SK-N-SH treated with all-trans-retinoic acid at 6 μM for 48 hours (cell line): ENCODE measurements at places on chromosomes 4 and X.
A peak's percentile ranks its signal among the peaks of the same experiment; 100 is the strongest.

DNA sequence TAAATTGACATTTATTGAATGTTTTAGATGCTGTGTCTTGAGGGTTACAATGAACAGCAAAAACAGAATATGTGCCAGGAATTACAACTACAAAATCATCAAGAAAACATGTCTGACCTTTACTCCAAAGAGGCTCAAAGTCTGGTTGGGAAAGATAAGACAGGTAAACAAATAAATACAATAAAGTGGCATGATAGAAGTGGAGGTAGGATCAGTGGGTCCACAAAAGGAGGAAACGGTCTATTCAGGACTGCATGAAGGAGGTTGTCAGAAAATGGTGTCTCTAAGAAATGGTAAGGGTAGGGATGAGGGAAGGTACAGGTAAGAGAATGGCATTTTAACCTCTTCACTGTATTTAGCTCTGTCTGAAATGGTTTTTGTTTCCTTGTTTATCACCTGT is 3.8 kb downstream of the ARHGEF38 start:
- ATAC-seq, result no peak

- ATAC-seq, result no peak
Observed at GRCh38 chr4:26859762-26860156, 882 bp upstream of the STIM2 start.

DNA sequence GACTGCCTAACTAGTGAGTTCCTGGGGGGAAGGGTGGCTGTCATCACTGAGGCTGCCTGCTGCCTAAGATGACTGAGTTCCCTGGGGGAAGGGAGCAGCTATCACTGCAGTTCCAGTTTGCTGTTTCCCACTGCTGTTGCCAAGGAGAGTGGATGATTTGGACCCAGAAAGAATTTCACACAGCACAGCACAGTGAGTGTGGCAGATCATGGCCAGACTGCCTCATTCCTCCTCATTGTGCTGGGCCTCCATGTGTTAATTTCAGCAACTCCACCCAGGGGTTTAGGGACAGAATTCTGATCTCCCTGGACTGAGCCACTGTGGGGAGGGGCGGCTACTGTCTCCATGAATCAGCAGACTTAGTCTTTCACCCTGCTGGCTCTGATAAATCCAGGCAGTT is 125.0 kb downstream of the TEX13C start:
- ATAC-seq, result no peak

- ATAC-seq, result no peak
Observed at GRCh38 chr4:75101906-75102786, 169.2 kb downstream of the PARM1 start.

DNA sequence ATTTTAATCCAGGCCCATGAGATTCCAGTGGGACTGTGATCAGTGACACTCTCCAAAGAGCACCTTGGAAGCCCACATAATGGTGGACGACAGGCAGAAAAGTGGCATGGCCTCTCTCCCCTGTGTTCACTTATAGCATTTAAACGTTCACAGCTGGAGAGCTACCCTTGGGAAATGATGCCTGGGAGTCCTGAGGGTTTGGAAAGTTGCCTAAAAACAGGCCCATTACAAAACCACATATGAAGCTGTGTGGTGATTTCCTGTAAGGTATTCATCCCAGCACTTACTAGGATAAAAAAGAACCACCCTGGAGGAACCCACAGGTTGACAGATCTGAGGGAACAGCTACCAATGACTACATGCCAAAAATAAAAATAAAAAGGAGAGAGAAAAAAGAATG is 193.2 kb downstream of the RASL11B start:
- peak; percentile 46 for ATAC-seq
